ENCODE measurements at places on chromosomes 2 and 18. TPM values are rescaled to one million over a fixed set of nuclear protein-coding genes. Genes with fewer than 3 reads are reported as not detected.

GRCh38 chr2:149826471-149827125 lies 239.0 kb upstream of the MMADHC start:
- no peak for DNase-seq

DNA sequence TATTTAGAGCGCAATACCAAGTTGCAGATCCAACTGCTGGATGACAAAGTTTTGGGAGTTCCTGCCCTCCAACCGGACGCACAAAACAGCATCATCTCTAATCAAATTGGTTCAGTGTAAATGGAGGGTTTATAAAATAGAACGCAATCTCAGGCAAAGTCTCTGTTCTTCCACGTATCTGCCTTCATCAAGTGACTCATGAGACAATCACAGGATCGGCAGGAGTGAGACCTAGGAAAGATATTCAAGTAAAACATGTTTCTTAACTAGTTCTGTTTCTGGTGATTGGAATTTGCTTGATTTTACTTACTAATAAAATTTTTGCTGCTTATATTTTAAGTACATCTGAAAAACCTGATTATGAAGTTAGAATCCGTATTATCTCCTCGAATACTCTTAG lies 7.6 kb downstream of the FZD5 start:
- no peak for DNase-seq

GRCh38 chr2:152511981-152512380 lies 177.0 kb downstream of the FMNL2 start:
- DNase-seq: no peak

DNA sequence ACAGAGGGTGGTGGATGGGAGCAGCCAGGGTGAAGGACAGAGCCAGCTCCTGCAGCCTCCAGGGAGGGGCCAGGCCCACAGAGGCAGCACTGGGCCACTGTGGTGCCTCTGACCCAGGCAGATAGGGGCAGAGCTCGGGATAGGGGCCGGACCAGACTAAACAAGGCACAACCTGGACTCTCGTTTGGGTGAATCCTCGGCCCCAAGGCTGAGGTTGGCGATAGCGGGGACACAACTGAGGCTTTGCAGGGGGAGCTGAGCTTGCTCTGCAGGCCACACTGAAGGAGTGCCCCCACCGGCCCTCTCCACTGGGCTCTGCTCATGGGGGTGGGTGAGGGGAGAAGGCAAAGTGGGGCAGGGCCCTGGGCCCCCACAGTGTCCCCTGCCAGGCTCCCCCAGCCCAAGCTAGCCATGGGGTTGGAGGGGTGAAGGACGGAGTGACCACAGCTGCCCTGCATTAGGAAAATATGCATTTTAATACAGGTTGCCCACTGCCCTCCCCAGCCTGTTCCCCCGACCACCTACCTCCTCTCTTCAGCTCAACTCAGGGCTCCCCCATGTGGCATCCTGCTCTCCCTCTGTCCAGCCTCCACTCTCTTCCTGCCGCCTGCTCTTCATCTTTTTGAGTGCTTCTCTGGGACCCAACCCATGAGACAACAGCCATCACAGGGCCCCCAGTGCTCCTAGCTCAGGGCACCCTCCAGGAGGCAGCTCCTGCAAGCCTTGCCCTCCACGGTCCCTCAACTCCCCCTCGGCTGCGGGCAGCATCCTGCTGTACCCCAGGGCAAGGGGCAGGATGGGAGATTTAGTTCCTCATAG lies 152.8 kb downstream of the INHBB start:
- DNase-seq: no peak

DNA sequence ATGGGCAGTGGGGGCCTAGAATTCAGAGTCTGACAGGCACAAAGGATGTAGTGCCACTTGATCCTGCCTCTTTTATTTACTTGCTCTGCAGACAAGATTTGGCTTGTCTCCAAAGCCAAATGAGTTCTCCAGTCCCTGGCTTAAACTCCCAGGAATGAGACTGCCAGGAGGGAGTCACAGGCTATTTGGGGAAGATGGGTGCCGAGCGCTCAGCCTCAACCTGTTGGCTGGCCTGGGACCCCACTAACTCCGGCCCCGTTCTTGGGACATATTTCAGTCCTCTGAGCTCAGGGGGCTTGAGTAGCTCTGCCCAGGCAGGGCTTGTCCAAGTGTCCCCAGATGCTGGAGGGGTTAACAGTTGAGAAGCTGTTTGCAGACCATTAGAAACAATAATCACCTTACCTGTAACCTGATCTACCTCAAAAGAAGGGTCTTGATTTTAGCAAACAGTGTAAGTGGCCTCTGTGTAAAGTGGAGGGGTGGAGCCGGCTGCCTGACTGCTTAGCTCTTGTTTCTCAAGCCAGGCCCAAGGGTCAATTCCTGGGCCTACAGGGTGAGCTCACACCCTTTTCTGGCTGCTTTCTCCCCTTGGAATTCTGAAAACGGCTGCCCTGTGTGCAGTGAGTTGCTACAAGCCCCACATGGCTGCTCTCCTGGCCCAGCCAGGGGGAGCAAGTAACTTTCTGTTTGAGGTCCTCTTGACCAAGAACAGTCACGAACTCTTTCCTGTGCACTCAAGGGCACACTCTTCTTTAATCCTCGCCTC lies 27.1 kb upstream of the FZD5 start:
- DNase-seq: peak; percentile 61

DNA sequence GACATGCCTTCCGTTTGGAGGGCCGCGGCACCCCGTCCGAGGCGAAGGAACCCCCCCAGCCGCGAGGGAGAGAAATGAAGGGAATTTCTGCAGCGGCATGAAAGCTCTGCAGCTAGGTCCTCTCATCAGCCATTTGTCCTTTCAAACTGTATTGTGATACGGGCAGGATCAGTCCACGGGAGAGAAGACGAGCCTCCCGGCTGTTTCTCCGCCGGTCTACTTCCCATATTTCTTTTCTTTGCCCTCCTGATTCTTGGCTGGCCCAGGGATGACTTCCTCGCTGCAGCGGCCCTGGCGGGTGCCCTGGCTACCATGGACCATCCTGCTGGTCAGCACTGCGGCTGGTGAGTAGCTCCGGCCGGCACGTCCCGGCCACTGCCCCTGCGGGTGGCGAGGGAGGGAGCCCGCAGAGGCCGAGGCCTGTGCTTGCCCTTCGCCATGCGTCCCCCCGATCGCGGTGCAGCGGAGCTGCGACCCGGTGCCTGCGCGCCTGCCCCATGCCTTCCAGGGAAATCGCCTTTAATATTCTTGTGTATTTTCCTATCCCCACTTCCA lies 1.2 kb downstream of the BMPR2 start:
- peak; percentile 26 for DNase-seq

The SLC23A3 gene
- 3.6 TPM for polyA plus RNA-seq

- no peak for DNase-seq
Observed at GRCh38 chr18:55421308-55421614, 166.7 kb downstream of the TCF4 start.

- no peak for DNase-seq
Observed at GRCh38 chr2:86045541-86045940, 60.1 kb downstream of the POLR1A start.

- DNase-seq: no peak
Observed at GRCh38 chr2:42046819-42047487, 868 bp upstream of the PKDCC start.

The RGPD4 gene
- not detected for polyA plus RNA-seq

- no peak for DNase-seq
Observed at GRCh38 chr2:48799601-48800000, 44.1 kb upstream of the LHCGR start.

DNA sequence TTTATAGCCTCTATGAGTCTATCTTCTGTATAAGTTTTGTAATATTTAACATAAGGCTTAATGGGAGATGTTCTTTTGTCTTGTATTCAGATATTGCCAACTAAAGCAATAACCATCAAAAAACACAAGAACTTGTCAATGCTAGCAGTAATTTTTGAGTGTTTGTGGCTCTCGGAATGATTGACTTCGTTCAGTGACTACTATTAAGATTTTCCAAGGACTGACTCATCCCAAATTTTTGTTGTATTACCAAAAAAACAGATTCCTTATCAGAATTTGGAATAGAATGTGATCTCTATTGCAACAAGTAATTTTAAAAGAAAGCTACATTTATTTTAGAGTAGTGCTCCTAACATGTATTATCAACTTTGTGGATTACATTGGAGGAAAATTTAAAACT lies 8.1 kb downstream of the NABP1 start:
- DNase-seq: no peak

DNA sequence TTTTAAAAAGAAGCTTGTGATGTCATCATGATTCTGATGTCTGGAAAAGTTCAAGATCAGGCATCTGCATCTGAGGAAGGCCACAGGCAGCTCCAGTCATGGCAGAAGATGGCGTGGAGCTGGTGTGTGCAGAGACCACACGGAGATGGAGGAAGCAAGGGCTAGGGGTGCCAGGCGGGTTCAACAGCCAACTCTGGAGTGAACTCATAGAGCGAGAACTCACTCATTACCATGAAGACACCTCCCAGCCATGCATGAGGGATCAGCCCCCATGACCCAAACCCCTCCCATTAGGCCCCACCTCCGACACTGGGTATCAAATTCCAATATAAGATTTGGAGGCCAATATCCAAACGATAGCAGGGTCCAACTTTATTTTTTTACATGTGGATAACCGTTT lies 61.6 kb downstream of the KCNG2 start:
- no peak for DNase-seq

Data from right lung (tissue), 10 donors.